Stimulated activated naive CD4-positive, alpha-beta T cell treated with Interleukin-2 at 50 U/mL for 16 hours (primary cell): ENCODE measurements at places on chromosomes 7 and 10.

DNA sequence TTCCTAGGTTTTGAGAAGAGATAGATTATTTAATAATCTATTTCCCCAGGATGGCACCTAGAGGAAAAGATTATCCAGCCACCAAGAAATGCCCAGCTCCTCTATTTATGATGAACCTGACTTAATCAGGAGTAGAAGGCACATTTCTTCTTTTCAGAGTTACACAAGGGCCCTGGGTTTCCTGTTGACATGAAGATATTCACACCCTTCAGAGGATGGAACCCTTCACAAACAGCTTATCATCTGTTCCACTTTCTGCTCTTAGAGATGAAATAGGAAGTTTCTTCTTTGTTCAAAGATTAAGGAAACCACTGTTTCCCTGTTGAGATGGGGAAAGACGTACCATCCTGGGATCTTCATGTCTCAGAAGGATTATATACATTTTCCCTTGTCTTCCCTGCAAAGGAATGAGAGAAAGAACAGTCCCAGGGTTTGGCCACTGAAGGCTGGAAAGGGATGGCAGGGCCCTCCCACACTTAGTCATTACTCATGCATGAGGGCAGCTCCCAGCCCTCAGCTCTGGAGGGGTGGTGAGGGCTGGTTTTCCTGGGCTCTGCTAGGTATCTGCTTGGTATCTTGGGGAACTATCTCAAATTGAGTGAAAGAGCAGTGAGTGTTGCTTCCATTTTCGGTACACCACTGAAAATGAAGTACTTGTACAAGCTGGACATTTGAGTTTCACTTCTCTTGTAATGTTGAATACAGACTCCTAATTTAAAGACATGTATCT is 64.0 kb downstream of the MTPAP start:
- DNase-seq: no peak

DNA sequence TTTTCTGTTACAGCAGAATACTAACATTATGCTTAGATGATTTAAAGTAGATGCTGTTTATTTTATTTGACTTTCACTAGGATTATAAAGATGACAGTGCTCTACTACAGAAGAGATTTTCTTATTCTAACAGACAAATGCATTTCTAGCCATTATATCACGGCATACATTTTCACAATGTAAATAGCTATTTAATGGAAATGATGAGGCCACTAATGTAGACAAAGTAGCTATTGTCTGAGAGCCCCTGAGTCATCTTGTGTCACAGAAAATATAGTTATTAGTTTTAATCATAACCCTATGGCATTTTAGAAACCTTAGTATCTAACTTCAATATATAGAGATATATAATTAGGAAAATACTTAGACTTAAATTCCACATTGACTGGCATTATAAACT is 158.0 kb upstream of the AHR start:
- DNase-seq: no peak

- no peak for DNase-seq
Observed at GRCh38 chr7:43501870-43502269, 81.0 kb upstream of the STK17A start.

- DNase-seq: no peak
Observed at GRCh38 chr7:67842571-67842970, 845.9 kb downstream of the TYW1 start.

GRCh38 chr7:20929199-20929598 is 142.5 kb upstream of the SP8 start:
- no peak for DNase-seq

DNA sequence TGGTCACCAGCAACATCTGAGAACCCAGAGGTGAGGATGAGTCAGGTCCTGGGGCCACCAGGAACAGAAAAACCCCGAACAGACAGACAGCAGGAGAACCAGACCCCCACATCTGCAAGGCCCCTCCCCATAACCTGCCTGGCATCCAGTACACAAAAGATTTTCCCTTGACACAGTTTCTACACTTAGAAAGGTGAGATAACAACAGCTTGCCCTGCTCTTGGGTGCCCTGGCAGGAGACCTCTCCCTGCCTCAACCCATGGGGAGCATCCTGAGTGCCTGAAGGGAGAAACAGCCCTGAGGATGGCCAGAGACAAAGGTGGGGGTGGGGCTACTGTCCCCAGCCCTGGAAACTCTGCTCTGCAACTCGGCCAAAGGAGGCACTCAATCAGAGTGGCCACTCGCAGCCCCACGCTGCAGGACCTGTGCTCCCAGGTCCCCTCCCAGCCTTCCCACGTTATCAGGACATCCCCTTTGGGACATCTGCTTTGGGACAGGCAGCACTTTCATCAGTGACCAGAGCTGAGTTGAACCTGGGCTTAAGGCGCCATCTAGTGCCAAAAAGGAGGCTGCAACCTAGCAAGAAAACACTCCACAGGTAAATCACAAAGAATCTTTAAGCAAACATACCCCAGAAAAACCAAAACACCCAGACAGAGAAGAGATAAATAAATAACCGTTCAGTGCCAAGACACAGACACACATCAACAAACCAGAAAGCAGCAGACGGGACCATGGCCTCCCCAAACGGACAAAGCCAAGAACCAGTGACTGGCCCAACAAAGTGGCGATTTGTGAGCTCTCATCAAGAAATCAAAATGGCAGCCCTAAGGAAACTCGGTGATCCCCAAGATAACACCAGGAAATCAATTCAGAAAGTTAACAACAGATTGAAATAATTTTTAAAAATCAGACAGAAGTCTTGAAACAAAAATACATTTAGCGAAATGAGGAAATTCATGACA is 233.7 kb downstream of the PTPRN2 start:
- no peak for DNase-seq
